ENCODE measurements at places on chromosomes 13 and 19.

GRCh38 chr13:110242615-110243014, 64.3 kb downstream of the COL4A1 start:
- DNase-seq: no peak

DNA sequence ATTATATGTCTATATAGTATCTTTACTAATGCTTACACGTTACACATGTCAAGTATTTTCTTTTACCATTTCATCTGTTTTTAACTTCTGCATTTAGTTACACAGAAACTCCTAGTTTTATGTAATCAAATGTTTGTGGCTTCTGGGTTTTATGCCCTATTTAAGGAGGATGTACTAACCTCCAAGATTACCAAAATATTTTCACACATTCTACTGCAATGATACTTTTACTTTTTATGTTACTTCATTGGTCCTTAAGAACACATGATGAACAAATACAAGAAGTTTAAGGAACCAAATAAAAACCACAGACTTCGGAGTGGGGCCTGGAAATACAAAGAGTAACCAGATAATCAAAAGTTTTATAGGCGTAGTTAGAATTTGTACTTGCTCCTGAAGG, 37.2 kb downstream of the ZC3H13 start:
- no peak for DNase-seq

GRCh38 chr19:11652056-11652455, 54.8 kb downstream of the ZNF627 start:
- DNase-seq: no peak

DNA sequence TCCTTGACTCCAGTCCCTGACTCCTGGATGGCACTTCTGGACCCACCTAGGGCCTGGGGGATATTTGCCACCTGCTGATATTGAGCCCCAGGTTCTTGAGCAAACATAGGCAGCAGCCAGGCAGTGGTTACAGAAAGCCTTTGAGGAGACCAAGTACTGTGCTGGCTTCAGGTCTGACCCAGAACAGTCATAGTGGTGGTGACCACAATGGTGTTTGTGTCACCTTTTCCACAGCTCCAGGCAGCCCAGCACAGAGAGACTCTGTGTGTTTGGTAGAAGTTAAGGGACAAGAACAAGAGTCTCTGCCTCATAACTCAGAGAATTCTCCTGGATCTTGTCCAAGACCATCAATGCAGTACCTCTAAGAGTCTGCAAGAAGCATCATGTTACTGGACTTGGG, 14.6 kb upstream of the CLC start:
- DNase-seq: no peak

GRCh38 chr19:29385191-29385795, 140.5 kb upstream of the VSTM2B start:
- DNase-seq: no peak

DNA sequence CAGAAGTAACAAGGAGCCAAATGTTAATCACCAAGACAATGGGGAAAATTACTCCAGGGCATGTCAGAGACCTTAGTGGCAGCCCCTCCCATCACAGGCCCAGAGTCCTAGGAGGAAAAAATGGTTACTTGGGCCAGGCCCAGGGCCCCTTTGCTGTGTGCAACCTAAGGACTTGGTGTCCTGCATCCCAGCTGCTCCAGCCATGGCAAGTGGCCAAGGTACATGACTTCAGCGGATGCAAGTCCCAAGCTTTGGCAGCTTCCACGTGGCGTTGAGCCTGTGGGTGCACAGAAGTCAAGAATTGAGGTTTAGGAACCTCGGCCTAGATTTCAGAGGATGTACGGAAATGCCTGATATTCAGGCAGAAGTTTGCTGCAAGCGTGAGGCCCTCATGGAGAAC, 46.7 kb downstream of the OR10H4 start:
- DNase-seq: no peak

- DNase-seq: no peak
Measured at GRCh38 chr13:30274083-30274482, 33.3 kb downstream of the KATNAL1 start.

DNA sequence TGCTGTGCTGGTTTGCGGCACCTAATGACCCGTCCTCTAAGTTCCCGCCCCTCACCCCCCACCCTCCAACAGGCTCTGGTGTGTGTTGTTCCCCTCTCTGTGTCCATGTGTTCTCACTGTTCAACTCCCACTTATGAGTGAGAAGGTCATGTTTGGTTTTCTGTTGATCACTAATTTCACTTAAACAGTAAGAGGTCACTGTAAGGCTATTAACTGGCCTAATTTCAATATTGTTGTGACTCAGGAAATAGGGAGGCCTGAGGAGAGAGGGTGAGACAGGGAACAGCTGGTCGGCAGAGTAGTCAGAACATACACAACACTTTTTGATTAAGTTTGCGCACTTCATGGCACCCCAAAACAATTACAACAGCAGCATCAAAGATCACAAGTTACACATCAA, 15.6 kb downstream of the TUBGCP3 start:
- DNase-seq: no peak

DNA sequence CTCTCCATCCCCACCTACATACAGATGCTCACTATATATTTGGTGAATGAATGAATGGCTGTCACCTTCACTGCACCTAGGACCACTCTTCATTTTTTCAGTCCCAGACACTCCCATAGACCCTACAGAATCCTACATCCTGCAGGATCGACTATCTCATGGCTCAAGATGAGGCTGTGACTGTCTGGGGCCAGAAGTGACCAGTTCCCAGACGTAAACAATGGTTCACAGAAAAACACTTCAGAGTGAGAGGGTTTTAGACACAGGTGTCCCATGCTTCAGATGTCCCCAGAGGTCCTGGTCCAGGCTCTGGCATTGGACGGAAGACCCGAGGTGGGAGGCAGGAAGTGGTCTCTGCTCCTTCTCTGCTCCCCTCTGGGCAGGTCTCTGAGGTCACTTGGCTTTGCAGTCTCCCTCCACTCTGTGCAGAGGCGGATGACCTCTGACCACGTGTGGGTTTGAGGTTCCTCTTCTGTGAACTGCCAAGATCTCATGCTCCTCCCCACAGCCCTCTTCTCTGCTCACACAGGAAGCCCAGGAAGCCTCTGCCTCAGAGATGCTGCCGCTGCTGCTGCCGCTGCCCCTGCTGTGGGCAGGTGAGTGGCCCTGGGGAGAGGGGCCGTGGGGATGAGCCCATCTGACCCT, 24.9 kb downstream of the SIGLEC7 start:
- no peak for DNase-seq

DNA sequence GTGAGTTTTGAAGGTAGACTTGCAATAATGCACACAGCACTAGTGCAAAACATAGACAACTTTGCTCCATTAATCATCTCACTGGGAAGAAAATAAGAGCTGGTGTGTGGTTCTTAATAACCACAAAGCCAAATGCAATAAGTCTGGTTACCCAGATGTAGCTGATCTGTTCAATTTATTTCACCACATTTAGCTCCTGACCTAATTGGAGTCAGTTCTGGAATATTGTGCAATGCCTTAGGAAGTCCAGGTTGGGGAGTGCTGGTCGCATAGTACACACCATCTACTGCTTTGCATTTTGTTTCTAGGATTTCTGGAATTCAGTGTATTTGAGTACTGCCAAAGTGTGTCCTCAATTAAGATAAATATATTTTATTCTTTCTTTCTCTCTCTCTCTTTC, 483.3 kb upstream of the SPRY2 start:
- DNase-seq: no peak
